ENCODE measurements at places on chromosomes 1 and 21.

DNA sequence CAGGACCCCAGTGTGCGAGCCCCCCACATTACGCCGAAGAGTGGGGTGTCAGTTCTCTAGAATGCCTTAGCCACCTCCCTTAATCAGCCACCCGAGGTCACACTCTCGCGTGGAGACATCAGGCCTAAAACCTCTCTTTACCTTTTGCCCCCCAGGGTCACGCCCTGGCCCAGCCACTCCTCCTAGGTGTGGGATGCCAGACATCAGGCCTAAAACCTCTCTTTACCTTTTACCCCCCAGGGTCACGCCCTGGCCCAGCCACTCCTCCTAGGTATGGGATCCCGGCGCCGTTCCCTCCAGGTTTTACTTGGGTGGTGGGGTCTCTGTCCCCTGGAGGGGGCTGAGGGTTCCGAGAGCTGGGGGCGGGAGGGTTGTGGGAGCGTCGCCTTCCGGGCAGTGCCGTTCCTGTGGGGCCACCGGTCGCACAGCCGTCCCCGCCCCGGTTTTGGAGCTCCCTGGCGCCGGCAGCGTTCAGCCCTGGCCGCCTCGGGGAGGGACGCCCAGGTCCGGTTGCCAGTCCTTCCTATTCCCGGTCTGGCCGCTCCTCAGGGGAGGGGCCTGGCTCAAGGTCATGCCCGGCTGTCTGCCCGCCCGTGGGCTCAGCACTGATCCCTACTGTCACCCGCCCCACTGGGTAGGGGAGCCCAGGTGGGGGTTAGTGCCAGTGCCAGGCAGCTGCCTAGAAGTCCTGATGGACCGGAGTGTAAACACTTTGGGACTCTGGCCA is 882 bp downstream of the VPS13D start:
- no peak for DNase-seq

- DNase-seq = no peak
These were observed 20.3 kb upstream of the ADGRB2 start for GRCh38 chr1:31784356-31785019.

GRCh38 chr1:174497478-174497877 is 49.7 kb downstream of the GPR52 start:
- DNase-seq = no peak

- DNase-seq = no peak
These were observed 549.9 kb upstream of the RGS18 start for GRCh38 chr1:191608367-191608766.

DNA sequence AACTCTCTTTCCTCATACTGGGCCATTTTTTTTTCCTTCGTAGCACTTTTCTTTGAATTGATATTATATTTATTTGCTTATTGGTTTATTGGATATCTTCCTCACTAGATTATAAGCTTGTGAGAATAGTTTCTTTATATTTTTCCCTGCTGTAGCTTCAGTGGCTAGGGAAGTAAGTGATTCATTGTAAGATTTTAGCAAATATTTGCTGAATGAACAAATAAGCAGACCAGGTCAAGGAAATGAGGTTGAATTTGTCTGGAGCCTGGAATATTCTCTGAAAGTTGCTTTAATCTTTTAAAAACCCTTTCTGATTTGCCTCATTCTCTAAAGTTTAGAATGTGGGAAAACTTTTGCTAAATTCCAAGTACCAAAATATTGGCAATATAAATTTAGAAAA is 80.2 kb downstream of the RABGAP1L start:
- DNase-seq = no peak

DNA sequence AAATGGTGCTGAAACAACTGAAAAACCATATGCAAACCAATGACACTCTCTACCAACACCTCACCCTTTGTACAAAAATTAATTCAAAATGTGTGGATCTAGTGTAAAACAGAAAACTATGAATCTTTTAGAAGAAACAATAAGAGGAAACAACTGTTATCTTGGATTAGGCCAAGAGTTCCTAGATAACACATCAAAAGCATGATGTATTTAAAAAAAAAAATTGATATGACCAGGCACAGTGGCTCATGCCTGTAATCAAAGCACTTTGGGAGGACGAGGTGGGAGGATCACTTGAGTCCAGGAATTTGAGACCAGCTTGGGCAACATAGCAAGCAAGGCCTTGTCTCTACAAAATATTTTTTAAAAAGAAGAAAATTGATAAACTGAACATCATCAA is 79.0 kb downstream of the EIF4G3 start:
- no peak for DNase-seq

- DNase-seq = no peak
These were observed 3.2 kb upstream of the OLFML2B start for GRCh38 chr1:162026881-162027280.

DNA sequence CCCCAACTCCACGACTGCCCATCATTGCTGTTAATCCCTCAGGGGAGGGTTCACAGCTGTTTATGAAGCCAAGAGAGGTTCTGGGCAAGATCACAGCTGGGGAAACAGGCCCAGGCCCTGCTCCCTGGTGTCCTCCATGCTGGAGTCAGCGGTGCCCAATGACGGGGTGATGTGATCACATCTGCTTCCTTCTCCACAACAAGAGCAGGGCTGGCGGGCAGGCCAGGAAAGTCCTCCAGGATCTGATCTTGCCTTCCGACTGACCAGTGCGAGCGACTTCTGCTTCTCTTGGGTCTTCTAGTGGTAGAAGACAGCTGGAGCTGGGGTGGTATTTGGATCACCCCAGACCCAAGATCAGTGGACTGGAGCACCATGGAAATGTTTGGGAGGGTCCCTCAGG is 951 bp upstream of the LINGO4 start:
- no peak for DNase-seq

- no peak for DNase-seq
These were observed 90.8 kb downstream of the GTF2B start for GRCh38 chr1:88800382-88801051.

DNA sequence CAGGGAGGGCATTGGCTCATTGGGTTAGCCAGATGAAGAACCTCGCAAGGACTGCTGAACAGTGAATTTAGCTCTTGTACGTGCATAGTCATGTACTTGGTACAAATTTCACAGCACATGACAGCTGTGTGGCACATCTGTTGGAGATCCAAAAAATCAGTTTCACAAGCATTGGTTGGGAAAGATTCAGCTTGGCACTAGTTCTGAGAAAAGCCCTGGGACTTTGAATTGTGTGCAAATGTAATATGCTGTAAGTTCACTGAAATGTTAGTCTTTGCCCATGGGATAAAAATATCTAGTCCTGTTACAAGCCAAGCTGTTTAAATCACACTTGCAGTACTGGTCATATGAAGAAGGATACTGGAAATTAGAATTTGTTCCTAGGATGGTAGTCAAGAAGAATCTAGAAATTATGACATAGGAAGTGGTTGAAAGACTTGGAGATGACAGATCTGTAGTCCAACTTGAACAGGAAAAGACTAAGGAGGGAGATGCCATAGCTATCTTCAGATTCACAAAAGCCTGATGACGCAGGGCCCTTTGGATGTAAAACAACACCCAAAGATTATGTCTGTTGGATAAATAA is 19.2 kb downstream of the LAMC2 start:
- DNase-seq = no peak

DNA sequence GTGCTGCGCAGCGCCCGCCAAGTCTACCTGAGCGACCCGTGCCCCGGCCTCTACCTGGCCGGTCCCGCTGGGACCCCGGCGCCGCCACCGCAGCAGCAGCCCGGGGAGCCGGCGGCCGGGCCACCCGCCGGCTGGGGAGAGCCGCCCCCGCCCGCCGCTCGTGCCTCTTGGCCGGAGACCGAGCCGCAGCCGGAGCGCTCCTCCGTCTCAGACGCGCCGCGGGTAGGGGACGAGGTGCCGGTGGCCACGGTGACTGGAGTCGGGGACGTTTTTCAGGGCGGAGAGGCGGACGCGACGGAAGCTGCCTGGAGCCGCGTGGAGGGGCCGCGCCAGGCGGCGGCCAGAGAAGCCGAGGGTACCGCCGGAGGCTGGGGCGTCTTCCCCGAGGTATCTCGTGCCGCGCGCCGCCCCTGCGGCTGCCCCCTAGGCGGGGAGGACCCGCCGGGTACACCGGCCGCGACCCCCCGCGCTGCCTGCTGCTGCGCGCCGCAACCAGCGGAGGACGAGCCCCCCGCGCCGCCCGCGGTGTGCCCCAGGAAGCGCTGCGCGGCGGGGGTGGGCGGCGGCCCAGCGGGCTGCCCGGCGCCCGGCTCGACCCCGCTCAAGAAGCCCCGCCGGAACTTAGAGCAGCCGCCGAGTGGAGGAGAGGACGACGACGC is 646 bp downstream of the IER5 start:
- DNase-seq = no peak

DNA sequence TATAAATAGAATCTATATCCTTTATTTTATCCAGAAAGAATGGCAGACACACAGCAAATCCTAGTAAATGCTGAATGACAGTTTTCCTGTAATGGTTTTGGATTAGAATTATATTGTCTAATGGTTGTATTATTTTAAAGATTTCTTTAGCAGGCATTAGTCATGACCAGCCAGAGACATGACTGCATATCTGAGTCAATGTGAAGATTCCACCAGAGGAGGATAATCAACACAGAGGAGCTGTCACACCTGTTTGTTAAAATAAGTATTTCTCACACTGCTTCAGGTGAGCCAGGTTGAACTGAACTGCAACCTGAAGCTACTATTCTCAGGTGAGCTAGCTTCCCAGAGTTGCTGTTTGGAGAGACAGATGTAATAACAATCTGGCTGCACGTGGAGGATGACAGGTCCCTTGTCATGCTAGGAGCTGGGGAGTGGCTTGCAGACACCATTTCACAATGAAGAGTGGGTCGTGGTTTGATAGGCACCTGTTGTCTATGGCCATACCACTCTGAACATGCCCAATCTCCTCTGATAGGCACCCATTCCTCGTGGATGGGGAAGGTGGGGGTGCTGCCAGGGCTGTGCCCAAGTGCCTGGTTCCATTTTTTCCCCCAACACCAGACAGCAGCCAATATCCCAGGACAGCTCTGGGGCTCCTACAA is 94.3 kb downstream of the KCNJ6 start:
- no peak for DNase-seq

GRCh38 chr21:36927719-36928117 is 38.8 kb downstream of the HLCS start:
- peak; percentile 27 for DNase-seq

DNA sequence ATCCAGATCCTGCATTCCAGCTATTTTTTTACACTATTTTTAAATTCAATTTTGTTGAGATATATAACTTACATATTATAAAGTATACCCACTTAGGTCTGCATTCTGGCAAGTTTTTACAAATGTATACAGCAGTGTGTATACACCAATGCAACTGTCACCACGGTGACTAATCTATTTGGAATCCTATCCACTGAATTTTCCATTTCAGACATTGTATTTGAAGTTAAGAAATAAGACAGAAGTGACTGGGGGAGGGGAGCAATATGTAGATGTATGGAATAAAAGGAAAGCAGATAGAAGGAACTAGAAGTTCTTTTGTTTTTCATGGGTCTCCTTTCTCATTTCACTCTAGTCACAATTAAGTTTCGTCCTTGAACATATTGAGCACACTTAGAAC is 431.5 kb upstream of the CHRM3 start:
- DNase-seq = no peak

DNA sequence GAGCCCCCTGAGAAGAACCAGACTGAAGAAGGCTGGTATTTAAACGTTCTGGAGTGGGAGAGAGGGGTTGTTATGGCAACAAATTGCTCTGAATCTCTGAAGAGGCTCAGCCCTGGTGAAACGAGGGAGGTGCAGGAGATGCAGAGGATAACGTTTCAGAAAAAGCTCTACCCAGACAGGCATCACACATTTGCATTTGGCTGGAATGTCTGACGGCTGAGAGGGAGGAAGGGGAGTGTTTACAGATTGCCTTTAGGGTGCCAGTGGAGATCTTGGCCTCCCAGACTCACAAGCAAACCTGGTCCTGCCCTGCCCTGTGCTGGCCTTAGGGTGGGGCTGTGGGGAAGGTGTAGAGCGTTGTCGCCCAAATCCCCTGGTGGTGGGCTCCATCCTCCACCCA is 169.0 kb upstream of the AJAP1 start:
- DNase-seq = no peak

GRCh38 chr1:46277658-46278373 is 25.6 kb downstream of the LRRC41 start:
- DNase-seq = no peak

GRCh38 chr1:46903481-46903880 is 37.8 kb downstream of the CYP4A11 start:
- no peak for DNase-seq

GRCh38 chr1:11978301-11978700 is 1.9 kb upstream of the MFN2 start:
- DNase-seq = no peak

DNA sequence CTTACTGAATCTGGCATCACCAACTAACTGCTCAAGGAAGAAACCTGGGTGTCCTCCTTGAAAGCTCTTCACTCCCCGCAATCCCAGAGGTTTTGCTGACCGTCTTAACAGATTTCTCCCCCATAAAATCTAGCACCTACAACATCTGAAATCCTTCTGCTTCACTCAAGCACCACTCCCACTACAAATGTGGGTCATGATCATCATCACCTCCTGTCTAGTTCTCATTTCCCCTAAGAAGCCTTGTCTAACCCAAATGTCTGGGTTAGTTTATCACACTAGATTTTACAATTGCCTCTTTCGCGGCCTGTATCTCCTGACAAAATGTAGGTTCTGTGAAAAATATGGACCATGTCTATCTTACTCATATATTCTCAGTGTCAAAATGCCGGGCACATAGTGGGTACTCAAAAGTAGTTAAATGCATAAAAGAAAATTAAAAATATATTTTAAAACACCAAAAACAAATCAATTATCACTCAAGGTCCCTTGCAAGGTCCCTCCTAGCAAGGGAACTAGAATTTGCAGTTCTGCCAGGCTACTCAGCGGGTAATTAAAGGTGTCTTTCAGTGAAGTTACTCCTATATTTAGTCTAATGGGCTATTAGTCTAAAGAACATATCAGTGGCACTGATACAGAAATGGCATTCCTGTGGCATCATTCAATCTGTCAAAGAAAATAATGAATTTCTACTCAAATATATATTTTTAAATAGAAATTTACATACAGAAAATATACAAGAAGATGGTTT is 19.6 kb downstream of the C21orf91 start:
- DNase-seq = no peak

DNA sequence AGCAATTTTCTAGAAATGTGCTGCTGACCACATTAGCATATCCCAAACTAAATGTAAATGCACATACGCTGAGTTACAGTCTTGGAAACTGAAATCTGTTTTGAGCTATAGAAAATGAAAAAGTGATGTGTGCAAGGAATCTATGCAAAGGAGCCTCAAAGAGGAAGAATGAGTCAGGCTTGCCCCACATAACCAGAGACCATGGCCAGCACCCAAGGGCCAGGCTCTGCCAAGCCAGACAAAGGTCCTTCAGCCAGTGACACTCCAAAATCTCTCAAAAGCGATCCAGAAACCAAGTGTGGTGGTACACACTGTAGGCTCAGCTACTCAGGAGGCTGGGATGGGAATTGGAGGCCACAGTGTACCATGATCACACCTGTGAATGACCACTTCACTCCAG is 195.2 kb downstream of the TOMM20 start:
- no peak for DNase-seq

- DNase-seq = no peak
These were observed 215.9 kb upstream of the L1TD1 start for GRCh38 chr1:61978796-61979195.

DNA sequence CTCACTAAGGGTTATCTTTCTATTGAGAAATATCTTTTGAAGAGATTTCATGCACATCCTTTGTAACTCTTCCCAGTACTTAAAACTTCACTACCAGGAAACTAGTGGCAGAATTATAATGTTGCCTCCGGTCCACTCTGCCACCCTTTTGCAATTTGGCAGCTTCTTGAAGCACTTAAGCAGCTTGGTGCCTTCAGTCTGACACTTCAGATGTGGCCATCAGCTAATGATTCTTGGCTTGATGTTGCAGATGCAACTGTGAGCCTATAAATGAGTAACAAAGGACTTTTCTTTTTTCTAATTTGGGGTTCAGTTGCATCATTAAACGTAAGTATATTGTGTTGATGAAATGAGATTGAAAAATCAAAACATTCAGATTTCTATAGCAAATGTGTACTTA is 187.5 kb upstream of the C21orf91 start:
- no peak for DNase-seq
